ENCODE measurements at places on chromosomes 1 and 21.

GRCh38 chr1:91689641-91690481, 189.2 kb downstream of the CDC7 start:
- H3K4me3 ChIP-seq, result no peak overlapping the region
- no peak for DNase-seq
- no peaks in the 10 kb centered on the region for H3K36me3 ChIP-seq

DNA sequence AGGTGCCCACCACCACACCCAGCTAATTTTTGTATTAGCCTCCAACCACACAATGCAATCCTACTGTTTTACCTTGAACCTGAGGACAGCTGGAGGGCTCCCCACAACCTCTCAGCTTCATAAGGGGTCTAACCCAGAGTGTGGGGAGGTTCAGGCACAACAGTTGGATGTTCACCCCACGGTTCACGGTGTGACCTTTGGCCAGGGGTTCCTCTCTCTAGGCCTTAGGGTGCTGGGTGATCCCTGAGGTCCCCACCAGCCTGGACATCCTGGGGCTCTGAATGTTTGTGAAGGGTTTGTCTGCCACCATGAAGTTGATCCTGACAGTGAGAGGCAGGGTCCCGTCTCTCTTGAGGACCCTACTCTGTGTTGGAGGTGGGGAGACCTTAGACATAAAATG, 3.9 kb downstream of the ACOT11 start:
- H3K27me3 ChIP-seq, result no peaks in the 10 kb centered on the region
- peak overlapping the region; percentile 51 for H3K27ac ChIP-seq
- no peak overlapping the region for H3K4me3 ChIP-seq
- DNase-seq, result no peak
- H3K36me3 ChIP-seq, result no peaks in the 10 kb centered on the region

GRCh38 chr1:198829944-198830343, 191.1 kb downstream of the PTPRC start:
- no peak overlapping the region for H3K4me3 ChIP-seq
- DNase-seq, result peak; percentile 34
- H3K36me3 ChIP-seq, result no peaks in the 10 kb centered on the region
- H3K27ac ChIP-seq, result no peak overlapping the region
- H3K4me1 ChIP-seq, result no peaks in the 10 kb centered on the region
- H3K27me3 ChIP-seq, result no peaks in the 10 kb centered on the region

- peaks cover 5% of the 10 kb centered on the region for H3K4me1 ChIP-seq
- peaks cover 3% of the 10 kb centered on the region for H3K27me3 ChIP-seq
- no peak overlapping the region for H3K27ac ChIP-seq
- peak; percentile 77 for DNase-seq
- no peaks in the 10 kb centered on the region for H3K36me3 ChIP-seq
These were observed 183.5 kb upstream of the DPYD start for GRCh38 chr1:98104289-98104688.
